ENCODE measurements at places on chromosomes 7 and 10.

- no peak for DNase-seq
Measured at GRCh38 chr7:14286036-14286435, 296.6 kb upstream of the ETV1 start.

- DNase-seq = no peak
Measured at GRCh38 chr10:88048312-88048711, 184.9 kb downstream of the PTEN start.

- no peak for DNase-seq
Measured at GRCh38 chr10:33122014-33122809, 164.2 kb upstream of the ITGB1 start.

- peak; percentile 48 for DNase-seq
Measured at GRCh38 chr10:23343591-23344240, 881 bp downstream of the C10orf67 start.

DNA sequence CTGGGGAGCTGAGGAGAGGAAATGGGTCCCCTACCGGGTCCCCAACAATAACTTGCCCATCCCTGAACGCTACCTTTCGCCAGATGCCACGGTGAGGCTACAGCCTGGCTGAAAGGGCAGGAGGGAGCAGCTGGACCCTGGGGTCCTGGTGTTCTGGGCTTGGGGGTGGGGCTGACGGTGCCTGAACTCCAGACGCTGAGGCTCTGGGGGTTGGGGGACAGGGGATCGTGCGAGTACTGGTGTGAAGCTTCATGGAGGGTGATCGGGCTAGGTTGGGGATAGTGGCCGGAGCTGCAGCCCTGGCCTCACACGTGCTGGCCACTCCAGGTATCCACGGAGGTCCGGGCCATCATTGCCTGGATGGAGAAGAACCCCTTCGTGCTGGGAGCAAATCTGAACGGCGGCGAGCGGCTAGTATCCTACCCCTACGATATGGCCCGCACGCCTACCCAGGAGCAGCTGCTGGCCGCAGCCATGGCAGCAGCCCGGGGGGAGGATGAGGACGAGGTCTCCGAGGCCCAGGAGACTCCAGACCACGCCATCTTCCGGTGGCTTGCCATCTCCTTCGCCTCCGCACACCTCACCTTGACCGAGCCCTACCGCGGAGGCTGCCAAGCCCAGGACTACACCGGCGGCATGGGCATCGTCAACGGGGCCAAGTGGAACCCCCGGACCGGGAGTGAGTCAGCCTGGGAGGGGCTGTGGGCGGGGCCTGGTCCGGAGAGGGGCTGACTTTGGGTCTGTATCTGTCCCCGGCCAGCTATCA is 8.3 kb downstream of the AEBP1 start:
- no peak for DNase-seq

- DNase-seq = no peak
Measured at GRCh38 chr10:113960617-113961181, 83.0 kb upstream of the ADRB1 start.

Measured in stimulated activated CD4-positive, alpha-beta T cell treated with anti-CD3 and anti-CD28 coated beads, Interleukin-1b, Interleukin-23, amount 100 ng/mL, for 4 hours (primary cell).